Regular cardiac myocyte (primary cell): ENCODE measurements at places on chromosomes 5 and 9. TPM values are rescaled to one million over a fixed set of nuclear protein-coding genes. Genes with fewer than 3 reads are reported as not detected.

Gene CTSL
- 369 and 388 TPM in 2 replicates for total RNA-seq

Gene DIPK1B
- total RNA-seq: 8.1 and 12.1 TPM in 2 replicates

Gene CBY3
- total RNA-seq: not detected in 2 replicates

Gene STKLD1
- 0.19 and 0.85 TPM in 2 replicates for total RNA-seq

Gene FCN2
- total RNA-seq: 0.28 TPM in 1 of 2 replicates, not detected in the other

Gene TIMD4
- total RNA-seq: not detected in 2 replicates

Gene ACER2
- total RNA-seq: 4.2 and 13.0 TPM in 2 replicates

Gene SRP19
- 65.4 and 118 TPM in 2 replicates for total RNA-seq

Gene ZNF300
- total RNA-seq: 3.9 and 5.6 TPM in 2 replicates

Gene SPINK6
- total RNA-seq: not detected in 2 replicates

Gene PRUNE2
- 27.2 and 67.7 TPM in 2 replicates for total RNA-seq

Gene ANAPC2
- 16.9 and 21.5 TPM in 2 replicates for total RNA-seq

Gene FREM1
- total RNA-seq: not detected in 2 replicates

Gene SV2C
- total RNA-seq: under 0.01 TPM in 1 of 2 replicates, not detected in the other

Gene C5orf34
- 2.8 and 6.7 TPM in 2 replicates for total RNA-seq

Gene RAD17
- total RNA-seq: 14.0 and 26.5 TPM in 2 replicates

Gene EDIL3
- 83.2 and 246 TPM in 2 replicates for total RNA-seq

Gene ZNF618
- total RNA-seq: 7.3 and 9.2 TPM in 2 replicates
